Kidney (tissue), 22 donors: ENCODE measurements at places on chromosomes 6 and 20. TPM values are rescaled to one million over a fixed set of nuclear protein-coding genes. Genes with fewer than 3 reads are reported as not detected.

Gene COL10A1
- total RNA-seq = 0.50 TPM

Gene OLIG3
- total RNA-seq = not detected

Gene DSN1
- 8.3 TPM for total RNA-seq

Gene RAMACL
- total RNA-seq = 1.9 TPM

Gene KIF13A
- 35.9 TPM for total RNA-seq

Gene HLA-DMA
- total RNA-seq = 98.5 TPM

Gene FKBP1C
- 0.25 TPM for total RNA-seq

Gene LTV1
- 17.8 TPM for total RNA-seq

Gene CAGE1
- total RNA-seq = not detected

GRCh38 chr20:34295284-34295683, 7.9 kb downstream of the AHCY start:
- no peak for DNase-seq

GRCh38 chr20:56228021-56228420, 20.5 kb upstream of the MC3R start:
- DNase-seq = no peak

DNA sequence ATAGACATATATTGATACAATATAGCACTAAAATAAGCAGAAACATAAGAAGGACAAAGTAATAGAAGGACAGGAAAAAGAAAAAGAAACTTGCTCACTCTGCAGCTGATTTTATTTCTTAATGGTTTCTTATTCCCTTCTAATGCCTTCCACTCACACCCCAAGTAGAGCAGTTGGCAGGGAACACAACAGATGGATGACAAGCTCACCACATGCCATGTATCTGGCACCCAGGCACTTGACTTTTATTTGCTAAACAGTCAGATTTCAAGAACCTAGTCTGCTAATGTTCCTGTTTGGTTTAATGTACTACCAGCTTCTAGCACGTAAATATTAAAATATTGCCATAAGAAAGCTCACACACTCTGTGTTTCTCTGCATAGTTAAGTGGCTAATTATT, 87.1 kb downstream of the COL19A1 start:
- no peak for DNase-seq

DNA sequence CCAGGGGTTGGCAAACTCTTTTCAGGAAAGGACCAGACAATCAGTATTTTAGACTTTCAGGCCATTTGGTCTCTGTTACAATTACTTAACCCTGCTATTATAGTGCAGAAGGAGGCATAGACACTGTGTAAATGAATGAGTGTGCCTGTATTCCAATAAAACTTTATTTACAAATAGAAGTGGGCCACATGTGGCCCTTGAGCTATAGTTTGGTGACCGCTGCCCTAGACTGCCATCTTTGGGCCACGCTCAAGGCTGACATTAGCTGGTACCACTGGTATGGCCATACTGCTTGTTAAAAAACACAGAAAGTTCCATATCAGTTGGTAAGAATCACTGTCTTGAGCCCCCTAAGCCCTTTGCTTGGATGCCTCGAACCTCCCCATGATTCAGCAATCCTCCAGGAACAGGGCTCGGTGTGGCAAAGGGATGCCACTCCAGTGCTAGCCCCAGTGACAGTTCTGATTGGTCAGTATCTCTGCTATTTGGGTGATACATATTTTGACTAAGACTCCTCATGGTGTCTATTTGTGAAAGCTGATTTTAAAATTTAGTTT, 23.3 kb upstream of the SNRNP48 start:
- no peak for DNase-seq

- no peak for DNase-seq
These were observed 5.0 kb upstream of the ADGRF1 start for GRCh38 chr6:47047097-47047478.

DNA sequence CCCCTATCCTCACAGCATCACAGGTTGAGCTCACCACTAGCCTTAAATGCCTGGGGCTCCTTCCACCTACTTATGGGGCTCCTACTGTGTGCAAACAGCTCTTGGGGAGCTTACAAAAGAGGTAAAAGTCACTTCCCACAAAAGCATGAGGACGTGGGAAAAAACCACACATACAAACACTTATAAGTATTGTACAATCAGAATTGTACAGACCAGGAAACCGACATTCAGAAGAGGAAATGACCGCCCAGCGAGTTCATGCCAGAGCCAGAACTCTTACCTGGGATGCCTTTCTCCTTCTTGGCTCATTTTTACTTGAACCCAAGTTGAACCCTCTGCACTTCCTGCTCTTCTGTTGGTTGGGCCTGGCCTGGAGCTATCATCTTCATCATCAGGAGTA, 6.3 kb upstream of the PPP1R16B start:
- peak; percentile 39 for DNase-seq

- no peak for DNase-seq
These were observed 120.3 kb downstream of the CLVS2 start for GRCh38 chr6:123116370-123116769.

GRCh38 chr6:10723567-10723881, 654 bp downstream of the TMEM14C start:
- DNase-seq = peak; percentile 63

DNA sequence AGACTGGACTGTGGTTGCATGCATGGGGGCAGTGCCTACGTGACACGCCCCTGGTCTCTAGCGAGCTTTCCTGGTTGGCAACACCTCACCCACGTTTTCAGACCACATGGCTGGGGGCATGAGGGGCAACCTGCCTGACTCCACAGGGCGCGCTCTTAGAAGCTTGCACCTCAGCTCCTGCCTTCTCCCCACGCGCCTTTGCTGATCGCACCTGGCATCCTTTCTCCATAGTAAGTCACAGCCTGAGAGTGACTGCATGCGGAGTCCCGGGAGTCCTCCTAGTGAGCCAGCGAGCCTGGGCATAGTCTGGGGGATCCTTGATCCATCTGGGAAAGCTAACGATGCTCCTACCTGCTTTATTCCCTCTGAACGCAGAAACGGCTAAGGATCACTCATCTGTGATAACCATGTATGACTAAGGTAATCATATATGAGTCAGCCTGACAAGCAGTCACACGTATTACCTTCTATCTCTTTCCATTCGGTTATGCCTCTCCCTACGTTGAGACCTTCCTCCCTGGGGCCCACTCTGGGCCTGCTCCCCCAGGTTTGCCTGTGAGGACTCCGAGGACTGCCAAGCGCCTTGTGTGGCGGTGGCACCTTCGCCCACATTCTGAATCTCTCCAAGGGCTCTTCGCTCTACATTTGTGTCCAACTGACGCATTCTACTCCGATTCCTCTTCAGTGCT, 4.5 kb downstream of the TCFL5 start:
- DNase-seq = no peak

GRCh38 chr6:159595173-159595572, 97.9 kb downstream of the SOD2 start:
- DNase-seq = no peak

GRCh38 chr6:84228198-84228543, 728 bp upstream of the CEP162 start:
- DNase-seq = no peak

DNA sequence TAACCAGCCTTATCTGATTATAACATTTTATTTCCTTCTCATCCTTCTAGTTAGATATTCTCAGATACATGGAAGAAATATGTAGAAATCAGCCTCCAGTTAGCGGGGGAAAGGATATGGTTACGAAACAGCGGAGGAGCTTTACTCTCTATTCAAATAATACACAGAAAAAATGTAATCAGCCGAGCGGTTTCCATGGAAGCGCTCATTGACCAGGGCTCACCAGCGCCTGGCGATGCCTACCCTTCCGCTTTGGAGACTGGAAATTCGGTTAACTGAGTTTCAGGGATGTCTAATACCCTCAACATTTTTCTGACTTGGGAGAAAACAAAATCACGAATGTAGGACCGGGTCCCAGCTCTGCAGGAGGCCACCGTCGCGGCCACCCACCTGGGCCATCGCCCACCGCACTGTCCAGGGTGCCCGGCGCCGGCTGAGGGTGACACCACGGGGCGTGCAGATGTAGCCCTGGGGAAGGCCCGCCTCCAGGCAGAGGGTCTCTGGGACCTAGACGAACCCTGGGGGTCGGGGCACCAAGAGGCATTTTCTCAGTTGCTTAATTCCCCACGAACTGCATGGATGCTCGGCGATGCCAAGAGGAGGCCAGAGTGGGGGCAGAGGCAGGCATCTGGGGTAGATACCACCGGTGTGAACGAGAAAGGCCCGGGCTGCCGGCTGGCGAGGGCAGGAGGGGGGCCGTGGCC, 1.7 kb downstream of the PRR18 start:
- no peak for DNase-seq

DNA sequence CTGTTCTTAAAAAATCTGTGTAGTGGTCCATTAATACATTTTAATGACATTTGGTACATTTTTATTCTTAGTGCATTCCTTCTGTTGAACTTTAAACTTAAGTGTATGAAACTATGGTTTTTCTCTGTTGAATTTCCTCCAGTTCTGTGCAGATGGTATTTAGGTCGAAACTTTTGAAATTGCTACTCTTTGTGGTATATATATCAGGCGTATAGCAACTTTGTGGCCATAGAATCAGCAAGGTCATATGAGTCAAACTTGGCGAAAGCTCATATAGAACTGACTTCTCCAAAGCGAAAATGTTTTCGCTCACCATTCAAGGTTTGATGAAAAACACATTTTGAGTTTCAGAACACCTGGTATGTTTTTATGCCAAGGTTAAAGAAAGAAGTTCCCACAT, 93.7 kb downstream of the MAP3K4 start:
- no peak for DNase-seq

DNA sequence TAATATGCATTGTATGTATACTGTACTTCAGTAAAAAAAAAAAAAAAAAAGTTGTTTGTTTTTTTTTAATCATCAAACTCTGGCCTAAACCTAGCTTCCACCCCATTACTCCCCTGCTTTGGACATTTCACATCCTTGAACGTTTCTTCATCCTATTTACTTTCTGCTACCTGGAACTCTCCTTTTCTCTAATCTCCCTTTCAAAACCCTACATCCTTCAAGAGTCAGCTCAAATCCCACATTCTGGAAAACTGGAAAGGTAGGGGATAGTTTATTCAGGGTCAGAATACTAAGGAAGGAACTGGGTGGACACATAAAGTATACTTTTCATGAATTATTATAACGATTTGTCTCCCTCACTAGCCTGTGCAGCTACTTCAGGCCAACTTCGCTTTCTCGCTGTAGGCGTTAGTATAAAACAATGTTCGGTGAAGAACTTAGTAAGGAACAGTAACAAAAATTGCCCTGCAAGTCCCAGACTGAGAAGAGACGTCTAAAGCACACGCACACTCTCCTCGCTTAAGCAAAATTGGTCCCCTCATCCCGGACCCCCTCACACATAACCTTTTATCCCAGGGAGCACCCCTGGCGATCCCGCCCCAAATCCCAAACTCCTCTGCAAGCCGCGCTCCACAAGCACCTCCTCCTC, 775 bp downstream of the PIGU start:
- no peak for DNase-seq

- DNase-seq = peak; percentile 56
These were observed 143.5 kb upstream of the AFDN start for GRCh38 chr6:167683028-167683862.

DNA sequence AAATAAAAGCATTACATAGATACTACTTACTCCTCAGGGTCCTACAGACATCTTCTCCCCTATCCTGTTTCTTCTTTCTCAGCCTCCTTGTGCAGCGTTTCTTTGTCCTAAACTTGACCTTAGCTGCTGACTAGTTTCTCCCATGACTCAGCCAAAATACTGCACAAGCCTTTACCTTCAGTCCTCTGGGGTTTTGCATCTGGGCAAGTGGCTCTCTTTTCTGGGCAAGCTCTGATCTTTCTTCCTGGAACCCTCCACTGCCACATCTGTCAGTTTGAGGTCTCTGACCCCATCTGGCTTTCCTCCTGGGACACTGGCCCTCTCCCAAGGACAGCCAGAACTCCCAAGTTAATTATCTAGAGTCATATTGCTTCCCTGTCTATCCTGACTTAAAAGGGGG, 838.4 kb downstream of the DHX35 start:
- no peak for DNase-seq

DNA sequence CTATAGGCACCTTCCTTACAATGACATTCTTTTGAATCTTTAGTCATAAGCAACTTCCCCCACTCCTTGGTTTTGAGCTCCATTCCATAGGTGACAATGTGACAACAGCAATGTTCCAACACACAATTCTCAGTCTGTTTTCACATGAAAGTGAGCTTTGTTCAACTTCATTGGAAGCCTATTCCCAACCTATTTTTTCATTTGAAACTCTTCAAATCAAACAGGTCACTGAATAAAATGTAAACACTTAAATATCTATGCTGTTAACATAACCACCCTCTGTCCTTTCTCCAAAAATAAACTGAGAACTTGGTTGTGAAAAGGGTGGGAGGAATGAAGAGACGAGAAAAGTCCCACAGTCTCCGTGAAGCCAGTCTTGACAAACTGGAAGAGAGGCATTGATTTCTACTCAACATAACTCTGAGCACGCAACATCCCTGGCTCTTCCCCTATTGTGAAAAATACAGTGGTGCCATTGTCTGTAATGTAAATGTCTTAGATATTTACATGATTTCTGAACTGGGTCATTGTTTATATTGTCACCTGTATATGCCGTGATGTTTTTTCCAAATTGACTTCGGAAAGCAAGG, 343.1 kb downstream of the TFAP2A start:
- no peak for DNase-seq

GRCh38 chr6:148379966-148380713, 37.5 kb downstream of the SASH1 start:
- DNase-seq = no peak

GRCh38 chr6:34924831-34925625, 36.0 kb downstream of the ANKS1A start:
- DNase-seq = no peak

GRCh38 chr6:158287047-158287446, 25.2 kb upstream of the TULP4 start:
- no peak for DNase-seq

GRCh38 chr6:150403458-150404246, 34.8 kb downstream of the IYD start:
- DNase-seq = peak; percentile 94

GRCh38 chr20:1918491-1919165, 23.4 kb downstream of the SIRPA start:
- no peak for DNase-seq

GRCh38 chr6:106014955-106015354, 71.2 kb upstream of the PRDM1 start:
- no peak for DNase-seq

DNA sequence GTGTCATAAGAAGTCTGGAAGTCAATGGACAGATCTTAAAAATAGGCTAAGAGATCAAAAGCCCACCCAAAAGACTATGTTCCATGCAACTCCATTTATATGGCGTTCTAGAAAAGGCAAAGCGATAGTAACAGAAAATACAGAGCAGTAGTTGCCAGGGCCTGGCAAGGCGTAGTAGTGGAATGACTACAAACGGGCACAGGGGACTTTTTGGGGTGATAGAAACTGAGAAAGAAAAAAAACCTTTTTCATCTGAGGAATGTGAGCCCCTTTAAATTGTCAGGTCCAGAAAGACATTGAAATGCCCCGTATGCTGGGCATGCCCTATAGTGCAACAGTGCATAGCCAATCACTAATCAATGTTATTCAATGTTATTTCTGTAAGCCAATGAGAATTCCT, 47.2 kb upstream of the FAM50B start:
- no peak for DNase-seq

GRCh38 chr6:157955675-157956074, 26.0 kb upstream of the SYNJ2 start:
- no peak for DNase-seq
